ENCODE measurements at places on chromosomes 5 and 9.

- no peak for DNase-seq
These were observed 29.7 kb downstream of the RLN2 start for GRCh38 chr9:5274770-5275169.

DNA sequence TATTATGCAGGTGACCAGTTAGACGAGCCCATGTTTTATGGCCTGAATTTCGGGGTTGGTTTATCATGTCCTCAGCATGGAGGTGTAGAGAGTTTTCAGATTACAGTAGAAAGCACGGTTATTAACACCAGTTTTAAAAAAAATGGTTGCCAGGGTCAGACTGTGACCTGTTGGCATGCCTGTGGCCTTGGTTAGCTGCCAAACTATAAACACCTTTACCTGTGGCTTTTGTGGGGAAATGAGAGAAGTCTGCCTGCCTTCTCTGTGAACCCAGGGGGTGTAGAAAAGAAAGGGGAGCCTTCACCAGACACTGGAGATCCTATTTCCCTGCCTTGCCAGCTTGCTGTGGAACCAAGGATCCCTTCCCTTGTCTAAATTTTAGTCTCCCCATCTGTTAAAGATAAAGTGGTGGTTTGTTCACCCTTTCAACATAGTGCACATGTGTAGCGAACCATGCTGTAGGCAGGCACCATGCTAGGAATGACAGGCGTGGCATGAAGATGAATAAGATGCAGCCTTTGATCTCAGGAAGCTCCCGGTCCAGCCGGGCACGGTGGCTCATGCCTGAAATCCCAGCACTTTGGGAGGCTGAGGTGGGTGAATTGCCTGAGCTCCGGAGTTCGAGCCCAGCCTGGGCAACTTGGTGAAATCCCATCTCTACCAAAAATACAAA, 6.1 kb upstream of the PHF19 start:
- no peak for DNase-seq

DNA sequence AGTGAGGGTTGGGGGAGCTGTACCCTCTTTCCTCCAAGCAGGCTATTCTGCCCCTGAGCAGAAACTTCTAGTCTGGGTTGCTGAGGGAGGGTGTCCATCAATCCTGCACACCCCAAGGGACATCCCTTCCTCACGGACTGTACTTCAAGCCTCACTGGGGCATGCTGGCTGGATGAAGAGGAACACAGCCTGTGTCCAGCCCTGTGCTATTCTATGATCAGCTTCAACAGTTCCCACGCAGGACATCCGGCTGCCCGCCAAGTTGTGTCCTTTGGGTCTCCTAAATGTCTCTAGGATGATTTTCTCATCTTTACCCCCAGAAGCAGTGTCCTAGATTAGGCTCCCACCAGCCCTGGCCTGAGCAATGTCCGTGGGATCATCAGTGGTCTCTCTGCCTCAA, 68.1 kb downstream of the CRB2 start:
- peak; percentile 58 for DNase-seq

DNA sequence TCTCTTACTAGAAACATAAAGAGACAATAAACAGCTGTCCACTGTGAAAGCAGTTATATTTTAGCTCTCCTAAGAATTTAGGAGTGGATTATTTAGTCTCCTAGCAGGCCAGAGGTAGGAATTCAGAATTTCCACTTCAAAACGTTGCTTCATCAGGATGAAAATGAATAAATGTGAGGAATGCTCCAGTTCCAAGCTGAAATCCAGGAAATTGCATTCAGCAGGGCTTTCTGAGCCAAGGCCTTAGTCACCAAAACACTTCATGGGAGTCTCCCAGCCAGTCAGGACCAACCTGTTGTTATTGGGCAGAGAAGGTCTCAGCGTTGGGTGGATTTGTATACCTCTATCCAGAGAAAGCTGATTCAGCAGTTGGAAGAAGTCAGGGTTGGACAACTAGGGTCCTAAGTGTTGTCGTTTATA, 1040.3 kb downstream of the TLE1 start:
- DNase-seq: no peak

GRCh38 chr9:117214416-117214815, 200.4 kb downstream of the ASTN2 start:
- no peak for DNase-seq

DNA sequence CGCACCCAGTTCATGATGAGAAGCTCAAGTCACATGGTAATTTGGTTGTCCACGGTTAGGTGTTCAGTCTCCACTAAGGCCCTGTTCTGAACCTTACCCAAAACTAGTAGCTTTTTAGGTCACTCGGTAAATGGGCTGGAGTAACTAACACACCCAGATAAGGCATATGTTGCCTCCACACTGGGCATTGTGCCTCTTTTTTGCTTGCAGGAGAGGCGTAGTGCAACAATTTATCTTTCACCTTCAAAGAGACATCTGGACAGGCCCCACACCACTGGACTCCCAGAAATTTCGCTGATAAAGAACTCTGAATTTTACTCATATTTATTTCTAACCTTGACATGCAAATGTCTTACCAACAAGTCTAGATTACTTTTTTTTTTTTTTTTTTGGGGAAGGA, 16.8 kb upstream of the PTGES start:
- no peak for DNase-seq

DNA sequence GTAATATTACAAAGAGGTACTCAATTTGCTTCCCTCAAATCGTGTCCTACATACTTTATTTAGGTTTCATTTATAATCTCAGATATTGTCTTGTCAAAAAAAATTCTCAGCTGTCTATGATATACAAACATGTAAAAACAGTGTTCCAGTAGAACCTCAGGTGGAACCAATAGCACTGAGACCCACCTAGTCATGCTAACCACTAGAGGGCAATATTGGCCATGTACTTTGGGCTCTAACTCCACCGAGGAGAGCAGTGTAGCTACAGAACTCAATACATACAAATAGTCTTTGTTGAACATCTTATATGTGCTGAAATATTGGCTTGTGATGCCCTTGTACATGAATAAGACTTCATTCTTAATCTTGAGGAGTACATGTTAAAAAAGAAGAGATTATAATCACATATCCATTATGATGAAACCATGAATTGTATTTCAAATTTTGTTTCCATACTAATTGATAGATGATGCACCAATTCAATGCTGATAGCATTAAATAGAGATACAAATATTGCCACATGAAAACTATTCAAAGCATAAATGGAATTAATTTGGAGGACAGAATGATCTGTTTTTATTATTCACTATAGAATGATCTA, 71.2 kb upstream of the CNTLN start:
- no peak for DNase-seq

DNA sequence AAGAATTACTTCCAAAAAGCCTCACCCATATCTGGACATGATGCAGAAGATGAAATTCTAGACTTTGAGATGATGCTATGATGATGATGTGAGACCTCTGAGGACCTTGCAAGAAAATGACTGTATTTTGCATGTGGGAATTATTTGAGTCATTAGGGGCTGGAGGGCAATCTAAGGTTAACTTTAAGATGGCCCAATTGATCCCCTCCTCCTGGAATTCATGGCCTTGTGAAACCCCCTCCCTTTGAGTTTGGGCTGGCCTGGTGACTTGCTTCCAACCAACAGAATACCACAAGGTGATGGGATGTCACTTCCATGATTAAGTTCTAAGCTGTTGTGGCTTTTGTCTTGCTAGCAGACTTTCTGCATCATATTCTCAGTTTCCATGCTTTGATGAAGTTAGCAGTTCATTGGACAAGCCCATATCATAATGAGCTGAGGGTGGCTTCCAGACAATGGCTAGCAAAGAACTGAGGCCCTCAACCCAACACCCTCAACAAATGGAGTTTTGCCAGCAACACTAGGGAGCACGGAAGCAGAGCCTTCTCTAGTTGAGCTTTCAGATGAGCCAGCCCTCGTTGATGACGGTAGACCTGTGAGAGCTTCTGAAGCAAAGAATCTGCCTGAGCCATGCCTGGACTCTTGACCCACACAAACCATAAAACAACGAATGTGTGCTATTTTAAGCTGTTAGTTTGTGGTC, 7.4 kb upstream of the AMACR start:
- DNase-seq: no peak

GRCh38 chr9:83153030-83153429, 90.1 kb upstream of the RASEF start:
- no peak for DNase-seq

DNA sequence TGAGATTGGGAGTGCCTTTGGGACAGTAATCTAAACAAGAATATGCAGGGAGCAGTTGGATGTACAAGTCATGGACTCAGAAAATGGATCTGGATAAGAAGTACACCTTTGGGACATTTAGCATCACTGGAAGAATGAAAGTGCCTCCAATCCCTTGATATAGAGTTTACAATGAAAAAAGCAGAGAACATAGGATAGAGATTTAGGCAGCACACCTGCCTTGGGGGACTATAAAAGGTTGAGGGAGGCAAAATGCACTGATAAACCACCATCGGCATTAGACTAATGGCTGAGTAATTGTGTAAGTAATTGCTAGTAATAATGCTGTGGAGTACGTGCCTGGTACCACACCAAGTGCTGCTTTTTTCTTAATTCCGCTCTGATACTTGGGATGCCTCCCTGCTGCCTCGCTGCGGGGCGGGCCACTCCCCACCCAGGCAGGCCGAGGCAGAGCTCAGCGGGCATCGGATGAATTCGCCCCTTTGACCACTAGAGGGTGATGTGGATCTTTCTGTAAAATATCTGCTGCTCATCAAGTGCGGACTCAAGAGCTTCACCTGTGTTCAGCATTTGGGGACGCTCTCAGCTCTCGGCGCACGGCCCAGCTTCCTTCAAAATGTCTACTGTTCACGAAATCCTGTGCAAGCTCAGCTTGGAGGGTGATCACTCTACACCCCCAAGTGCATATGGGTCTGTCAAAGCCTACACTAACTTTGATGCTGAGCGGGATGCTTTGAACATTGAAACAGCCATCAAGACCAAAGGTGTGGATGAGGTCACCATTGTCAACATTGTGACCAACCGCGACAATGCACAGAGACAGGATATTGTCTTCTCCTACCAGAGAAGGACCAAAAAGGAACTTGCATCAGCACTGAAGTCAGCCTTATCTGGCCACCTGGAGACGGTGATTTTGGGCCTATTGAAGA, 99.9 kb downstream of the ANKRD18B start:
- DNase-seq: no peak

DNA sequence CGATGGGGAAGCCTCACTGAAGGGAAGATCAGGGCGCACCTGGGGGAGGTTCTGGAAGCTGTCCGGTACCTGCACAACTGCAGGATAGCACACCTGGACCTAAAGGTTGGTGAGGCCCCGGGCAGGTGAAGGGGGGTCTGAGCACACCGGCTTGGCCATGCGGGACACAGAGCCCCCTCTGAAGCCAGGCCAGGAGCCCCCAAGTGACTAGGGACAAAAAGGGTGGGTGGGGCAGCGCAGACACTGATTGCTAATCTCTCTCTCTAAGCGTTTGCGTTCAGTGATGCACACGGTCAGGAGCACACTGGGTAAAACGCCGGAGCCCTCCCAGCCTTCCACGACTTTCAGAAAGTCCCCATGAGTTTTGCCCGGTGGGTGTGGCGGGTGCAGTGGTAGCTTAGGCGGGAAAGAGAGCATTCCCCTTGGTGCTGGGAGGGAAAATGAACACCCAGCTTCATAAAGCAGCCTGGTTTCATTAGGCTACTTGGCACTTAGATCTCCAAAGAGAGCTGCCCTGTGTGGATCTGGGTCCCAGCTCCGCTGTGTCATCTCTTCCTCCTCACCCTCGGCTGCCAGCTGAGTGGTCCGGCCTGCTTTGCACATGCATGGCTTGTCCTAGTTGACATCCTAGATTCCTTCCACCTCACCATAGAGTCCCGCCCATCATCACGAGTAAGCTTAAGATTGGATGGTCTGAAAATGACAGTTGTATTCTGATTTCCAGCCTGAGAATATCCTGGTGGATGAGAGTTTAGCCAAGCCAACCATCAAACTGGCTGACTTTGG, 74.2 kb upstream of the OTULINL start:
- no peak for DNase-seq

DNA sequence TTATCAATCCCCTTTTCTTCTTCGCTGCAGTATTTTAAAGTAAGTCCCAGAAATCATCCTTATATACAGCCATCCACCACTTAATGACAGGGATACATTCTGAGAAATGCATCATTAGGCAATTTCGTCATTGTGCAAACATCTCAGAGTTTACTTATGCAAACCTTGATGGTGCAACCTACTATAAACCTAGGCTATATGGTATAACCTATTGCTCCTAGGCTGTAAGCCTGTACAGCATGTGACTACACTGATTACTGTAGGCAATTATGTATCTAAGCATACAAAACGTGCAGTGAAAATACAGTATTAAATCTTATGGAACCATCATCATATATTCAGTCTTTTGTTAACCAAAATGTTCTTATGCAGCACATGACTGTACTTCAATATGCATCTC, 36.8 kb downstream of the SAXO1 start:
- DNase-seq: no peak

GRCh38 chr9:91131433-91131839, 230.3 kb downstream of the AUH start:
- no peak for DNase-seq

- DNase-seq: no peak
These were observed 45.7 kb upstream of the TGFBR1 start for GRCh38 chr9:99058964-99059921.

DNA sequence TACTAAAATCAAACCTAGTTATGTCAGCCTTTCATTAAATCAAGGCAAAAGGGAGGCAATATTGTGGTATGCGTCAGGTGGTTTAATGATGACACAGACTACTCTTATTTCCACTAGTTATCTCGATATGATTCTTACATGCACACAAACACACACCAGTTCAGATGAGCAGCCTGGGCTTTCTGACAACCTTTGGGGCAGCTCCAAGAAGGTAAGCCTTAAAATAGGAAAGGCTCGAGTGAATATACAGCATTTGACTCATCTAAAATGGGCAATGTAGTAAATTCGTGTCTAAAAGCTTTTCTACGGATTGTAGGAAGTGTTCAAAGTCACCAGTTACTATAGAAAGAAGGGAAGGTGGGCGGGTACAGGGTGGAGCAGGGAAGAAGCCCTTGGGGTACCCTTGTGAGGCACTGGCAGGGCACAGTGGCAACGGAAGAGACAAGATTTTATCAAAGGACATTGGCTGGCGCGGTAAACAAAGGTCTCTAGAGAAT, 1.9 kb downstream of the ANKH start:
- no peak for DNase-seq

GRCh38 chr5:100746730-100747129, 156.4 kb downstream of the ST8SIA4 start:
- no peak for DNase-seq

All from posterior vena cava (tissue), 2 donors.